Activated T-helper 1 cell treated with anti-CD3 and anti-CD28 coated beads, Interleukin-2, amount 50 U/mL, for 16 hours (primary cell): ENCODE measurements at places on chromosomes 4 and X.

DNA sequence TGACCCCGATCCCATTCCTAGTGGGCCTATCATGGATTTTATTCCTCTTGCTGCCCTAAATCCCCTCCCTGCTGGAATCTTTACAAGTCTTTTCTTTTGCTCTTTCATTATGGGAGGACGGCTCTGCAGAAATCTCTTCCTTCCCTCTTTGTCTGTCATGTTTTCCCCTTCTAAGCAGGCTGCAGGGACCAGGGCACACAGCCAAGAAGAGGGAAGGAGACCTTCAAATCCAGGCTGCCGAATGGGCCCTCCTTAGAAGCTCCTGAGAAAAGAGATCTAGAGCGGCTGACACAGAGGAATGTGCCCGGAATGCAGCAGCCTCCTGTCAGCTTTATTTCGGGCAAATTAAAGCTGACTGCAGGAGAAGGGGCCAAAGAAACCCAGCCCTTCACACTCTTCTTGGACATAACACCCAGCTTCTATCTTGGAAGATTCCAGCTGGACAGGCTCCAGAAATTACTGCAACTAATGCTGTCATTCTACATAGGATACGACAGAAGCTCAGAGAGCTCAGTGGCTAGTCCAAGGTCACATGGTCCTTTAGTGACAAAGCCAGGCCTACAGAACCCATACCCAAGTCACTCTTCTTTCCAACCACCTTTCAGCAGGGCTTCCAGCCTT, 187.8 kb upstream of the NHS start:
- DNase-seq = no peak

- no peak for DNase-seq
Measured at GRCh38 chrX:41339148-41339547, 5.2 kb downstream of the DDX3X start.

GRCh38 chr4:126271292-126271691, 956.5 kb downstream of the FAT4 start:
- DNase-seq = no peak

DNA sequence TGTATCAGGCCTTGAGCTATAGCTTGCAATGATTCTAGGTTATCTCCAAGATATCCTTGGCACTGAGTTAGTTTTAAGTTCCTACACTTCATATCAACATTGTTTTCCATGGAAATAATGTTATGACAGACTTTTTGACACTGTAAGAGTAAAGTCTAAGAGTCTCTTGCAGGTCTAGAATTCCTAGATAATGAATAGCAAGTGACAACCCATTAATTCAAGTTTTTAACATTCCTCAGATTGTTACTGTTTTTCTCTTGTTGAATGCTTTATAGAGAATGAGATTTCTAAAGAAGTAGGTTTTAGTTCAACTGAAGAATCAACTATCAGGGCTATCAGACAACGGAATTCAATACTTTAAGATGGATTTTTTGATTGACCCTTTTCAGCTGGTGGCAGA, 276.1 kb downstream of the PPP3CA start:
- no peak for DNase-seq

- DNase-seq = no peak
Measured at GRCh38 chr4:136516371-136516770, 1015.9 kb downstream of the PCDH18 start.
